ENCODE measurements at places on chromosomes 1 and 21.

DNA sequence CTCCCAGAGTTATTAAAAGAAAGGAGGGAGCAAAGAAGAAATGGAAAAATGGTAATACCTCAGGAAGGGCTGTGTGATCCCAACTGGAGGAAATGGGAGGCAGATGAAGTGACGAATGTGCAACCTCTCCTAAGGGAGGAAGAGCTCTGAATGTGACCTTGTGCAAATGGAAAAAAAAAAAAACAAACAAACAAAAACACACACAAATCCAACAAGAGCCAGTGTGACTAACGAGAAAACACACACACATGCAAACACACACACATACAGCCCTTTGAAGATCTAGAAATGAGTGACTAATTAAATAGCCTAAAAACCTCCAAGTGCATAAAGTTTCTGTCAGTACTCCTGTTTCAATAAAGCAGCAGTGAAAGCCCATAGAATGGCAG lies 49.0 kb downstream of the CCN1 start:
- no peak for DNase-seq

- peak; percentile 75 for DNase-seq
Observed at GRCh38 chr1:159077120-159077961, 775 bp upstream of the AIM2 start.

DNA sequence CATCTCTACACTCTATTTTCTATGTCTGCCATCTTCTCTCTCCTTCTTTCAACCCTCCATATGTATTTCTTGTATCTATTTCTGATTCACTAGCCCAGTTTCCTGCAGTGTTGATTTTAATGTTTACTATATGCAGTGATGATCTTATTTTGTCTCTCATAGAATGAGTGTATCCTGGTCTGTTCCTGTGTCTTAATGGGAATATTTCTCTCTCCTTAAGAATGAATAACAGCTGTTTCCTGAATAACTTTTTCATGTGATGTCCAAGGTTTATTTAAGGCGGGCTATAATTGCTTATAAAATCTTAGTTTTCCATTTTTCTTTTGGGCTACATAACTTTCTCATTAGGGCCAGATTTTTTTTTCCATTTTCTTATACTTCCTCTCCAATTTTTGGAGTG lies 144.5 kb downstream of the C1orf21 start:
- no peak for DNase-seq

- no peak for DNase-seq
Observed at GRCh38 chr1:106721790-106722189, 334.7 kb upstream of the PRMT6 start.

DNA sequence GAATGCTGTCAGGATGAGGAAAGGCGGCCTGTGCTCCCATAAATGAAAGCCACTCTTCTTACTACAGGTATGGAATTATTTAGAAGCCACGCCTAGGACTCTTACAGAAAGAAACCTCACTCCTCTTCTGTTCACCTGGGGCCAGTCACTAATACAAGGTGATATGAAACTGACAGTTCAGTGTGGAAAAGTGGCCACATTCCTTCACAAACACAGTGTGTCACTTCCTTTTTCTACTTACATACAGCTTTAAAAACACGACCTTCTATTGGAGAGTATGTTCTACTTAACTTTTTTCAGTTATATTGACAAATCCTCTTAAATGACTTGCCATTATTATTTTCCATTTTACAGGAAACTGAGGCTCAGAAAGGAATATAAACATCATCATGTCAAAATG lies 163.1 kb downstream of the PCNX2 start:
- DNase-seq, result no peak

- no peak for DNase-seq
Observed at GRCh38 chr1:158071138-158071537, 77.7 kb downstream of the KIRREL1 start.

DNA sequence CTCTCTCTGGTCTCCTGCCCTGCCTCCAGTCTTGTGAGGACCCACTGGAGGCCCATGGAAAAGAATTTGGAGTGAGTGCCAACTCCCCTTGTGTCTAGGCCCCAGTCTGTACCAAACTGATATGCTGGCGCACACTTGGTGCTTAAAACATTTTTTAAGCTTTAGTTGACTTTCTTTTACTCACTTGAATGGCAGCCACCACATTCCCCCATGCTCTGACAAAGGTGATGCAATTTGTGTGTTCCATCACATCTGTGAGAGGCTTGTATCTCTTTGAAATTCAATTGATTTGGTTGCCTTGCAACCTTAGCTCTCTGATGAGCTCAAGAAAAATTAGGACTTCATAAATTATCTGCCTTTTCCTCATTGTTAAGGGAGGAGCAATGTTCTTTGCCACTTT lies 30.5 kb upstream of the WDTC1 start:
- DNase-seq, result no peak

DNA sequence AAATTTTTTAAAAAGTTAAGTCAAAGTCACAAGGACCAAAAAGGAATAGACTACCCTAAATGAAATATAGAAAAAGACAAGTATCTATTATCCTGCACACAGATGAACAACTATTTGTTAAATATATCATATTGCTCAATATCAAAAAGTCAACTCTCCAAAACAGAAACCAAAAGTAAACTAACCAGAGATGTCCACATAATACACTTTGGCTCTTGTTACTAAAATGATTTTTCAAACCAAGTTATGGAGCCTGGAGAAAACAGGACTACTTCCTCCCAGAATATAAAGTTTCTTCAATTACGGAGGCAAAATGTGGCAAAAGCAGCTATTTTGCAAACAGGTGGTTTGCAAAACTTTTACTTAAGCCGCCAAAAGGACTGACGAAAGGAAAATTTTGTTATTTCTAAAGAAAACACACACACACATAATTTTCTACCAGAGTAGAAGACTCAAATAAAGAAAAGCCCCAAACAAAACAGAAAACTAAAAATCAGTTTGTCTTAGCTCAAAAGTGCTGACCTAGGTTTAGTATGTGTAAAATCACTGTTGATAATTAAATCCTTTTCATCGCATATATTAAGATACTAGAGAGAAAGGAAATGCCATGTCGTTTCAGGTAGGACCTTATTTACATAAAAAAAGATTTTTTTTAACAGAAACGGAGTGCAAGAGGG lies 1.1 kb downstream of the DPYD start:
- DNase-seq, result no peak

DNA sequence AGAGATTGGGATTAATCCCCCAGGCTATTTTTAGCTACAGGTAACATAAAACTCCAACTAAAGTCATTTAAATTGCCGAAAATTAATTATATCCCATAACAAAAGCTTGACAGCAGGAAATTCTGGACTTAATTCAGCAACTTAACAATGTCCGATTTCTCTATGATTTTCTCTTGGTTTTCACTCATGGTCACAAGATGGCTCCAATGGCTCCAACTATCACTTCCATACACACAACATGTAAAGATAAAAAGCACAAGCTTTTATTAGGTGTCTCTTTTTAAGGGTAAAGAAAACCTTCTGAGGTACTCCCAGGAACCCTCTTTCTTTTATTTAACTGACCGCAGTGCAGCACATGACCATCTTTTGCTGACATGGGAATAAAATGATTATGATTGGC lies 363.5 kb upstream of the PTBP2 start:
- DNase-seq, result no peak

- DNase-seq, result no peak
Observed at GRCh38 chr1:1177452-1178206, 3.9 kb downstream of the TTLL10 start.

- DNase-seq, result no peak
Observed at GRCh38 chr1:93695411-93696005, 13.9 kb upstream of the BCAR3 start.

DNA sequence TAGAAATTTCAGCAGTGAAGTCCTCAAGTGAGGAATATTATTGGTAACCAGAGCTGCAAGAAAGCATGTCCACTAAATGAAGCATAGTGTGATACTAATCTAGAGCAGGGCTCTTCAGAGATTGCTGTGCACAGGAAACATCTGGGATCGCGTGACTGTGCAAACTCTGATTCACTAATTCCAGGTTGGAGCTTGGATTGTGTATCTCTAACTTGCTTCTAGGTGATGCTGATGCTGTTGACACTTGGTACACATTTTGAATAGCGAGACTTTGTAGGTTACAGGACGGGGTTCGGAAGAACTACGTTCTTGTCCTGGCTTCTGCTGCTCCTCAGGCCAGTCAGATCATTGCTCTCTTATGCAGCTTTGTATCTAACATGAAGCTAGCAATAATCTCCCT lies 66.5 kb downstream of the PRRX1 start:
- no peak for DNase-seq

DNA sequence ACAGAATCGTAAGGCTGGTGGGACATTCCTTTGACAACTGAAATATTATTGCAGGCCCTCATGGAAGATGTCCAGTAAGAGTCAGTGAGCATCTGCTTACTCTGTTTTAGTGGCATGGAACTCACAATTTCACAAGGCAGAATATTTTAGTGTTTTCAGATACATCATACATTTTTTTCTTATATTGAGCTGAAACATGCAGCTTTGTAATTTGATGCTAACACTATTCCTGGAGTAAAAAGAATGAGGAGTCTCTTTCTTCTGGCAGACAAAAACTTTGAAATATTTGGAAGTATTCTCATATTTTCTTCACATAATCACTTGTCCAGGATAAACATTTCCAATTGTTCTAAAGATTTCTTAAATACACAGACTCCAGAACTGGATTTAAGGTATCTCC lies 17.7 kb downstream of the CLDN17 start:
- DNase-seq, result no peak

DNA sequence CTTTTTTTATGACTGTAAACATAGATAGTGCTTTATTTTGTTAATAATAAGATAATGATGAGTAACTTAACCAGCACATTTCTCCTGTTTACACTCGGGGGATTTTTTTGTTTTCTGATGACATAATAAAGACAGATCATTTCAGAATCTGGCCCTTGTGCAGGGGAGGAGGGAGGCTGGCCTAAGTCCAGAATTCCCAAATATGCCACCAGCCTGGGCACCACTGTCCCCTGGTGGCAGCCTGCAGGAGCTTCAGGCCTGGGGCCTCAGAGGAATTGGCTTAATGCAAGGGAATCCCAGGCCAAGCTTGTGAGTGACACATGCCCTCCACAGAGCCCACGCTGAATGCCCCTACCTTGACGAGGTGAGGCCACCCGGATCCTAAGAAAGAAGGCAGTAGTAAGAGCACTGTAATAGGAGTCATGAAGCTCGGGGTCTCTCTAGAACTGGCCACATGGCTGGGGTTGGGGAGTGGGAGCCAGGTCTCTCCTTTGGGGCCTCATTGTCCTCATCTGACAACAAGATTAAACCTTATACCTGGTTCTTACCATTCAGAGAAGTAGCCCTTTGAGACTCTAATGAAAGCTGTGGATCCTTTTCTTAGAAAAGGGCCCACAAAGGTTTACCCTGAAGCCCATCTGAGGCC lies 24.1 kb downstream of the ETNK2 start:
- no peak for DNase-seq

GRCh38 chr1:220895412-220895946 lies 16.2 kb downstream of the HLX start:
- DNase-seq, result no peak

DNA sequence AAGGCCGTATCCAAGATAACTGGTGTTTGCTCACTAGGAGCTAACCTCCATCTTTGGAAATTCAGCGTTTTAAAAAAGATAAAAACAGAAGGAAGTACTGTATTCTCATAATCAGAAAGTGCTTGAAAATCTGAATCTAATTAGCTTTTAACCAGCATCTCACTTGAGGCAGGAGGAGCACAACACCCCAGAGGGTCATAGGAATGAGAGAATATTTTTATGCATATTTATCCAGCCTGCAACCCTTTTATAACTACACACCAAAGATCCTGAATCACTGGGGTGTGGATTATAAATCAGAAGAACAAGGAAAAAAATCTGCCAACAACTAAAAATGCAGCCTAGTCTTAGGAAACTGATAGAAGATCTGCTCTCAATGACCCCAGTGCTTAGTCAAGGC lies 68.0 kb upstream of the PTCH2 start:
- no peak for DNase-seq

DNA sequence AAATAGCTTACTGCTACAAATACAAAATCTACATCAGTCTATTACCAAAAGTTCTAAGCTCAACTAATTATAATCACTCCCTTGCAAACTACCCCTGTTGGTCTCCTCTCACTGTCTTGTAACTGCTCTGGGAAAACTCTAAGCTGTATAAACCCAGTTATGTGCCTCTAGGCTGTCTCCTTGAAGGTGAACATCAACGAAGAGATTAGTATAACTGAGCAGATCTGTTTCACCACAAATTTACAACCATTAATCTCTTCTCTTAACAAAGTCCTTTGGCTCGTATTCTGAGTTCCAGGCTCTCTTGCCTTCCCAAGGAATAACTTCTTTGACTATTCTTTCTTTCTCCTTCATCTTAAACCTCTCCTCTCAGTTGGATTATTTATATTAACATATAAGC lies 84.4 kb upstream of the PRMT6 start:
- DNase-seq, result no peak
